ENCODE measurements at places on chromosomes 6 and 20.
A peak's percentile ranks its signal among the peaks of the same experiment; 100 is the strongest.

GRCh38 chr6:81606965-81607381 lies 145.5 kb downstream of the TENT5A start:
- no peaks in the 10 kb centered on the region for H3K36me3 ChIP-seq
- DNase-seq, result peak; percentile 81
- no peaks in the 10 kb centered on the region for H3K27me3 ChIP-seq
- peak overlapping the region; percentile 11 for H3K4me3 ChIP-seq
- peak overlapping the region; percentile 89 for H3K27ac ChIP-seq
- peaks cover 4% of the 10 kb centered on the region for H3K4me1 ChIP-seq

GRCh38 chr20:44720997-44721784 lies 6.0 kb downstream of the CCN5 start:
- peak; percentile 88 for DNase-seq
- no peaks in the 10 kb centered on the region for H3K36me3 ChIP-seq
- peaks cover 5% of the 10 kb centered on the region for H3K27me3 ChIP-seq
- H3K4me1 ChIP-seq, result peaks cover 8% of the 10 kb centered on the region

DNA sequence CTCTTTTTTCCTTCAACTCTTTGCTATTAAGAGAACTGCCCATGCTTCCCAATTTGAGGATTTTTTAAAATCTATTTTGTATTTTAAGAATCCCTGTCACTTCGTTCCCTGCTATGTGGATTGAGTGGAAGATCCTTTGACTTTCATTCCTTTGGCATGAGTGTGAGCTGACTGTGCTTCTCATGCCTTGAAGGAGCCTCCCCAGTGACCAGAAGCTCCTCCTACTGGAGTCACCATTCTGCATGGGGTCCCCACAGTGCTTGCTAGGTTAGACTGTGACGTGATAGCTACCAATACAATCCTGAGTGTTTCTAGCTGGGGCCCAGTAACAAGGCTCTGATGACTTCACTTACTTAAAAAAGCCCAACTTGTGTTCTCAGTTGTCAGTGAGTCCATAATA lies 104.4 kb upstream of the LAMP5 start:
- H3K4me1 ChIP-seq, result peaks cover 24% of the 10 kb centered on the region
- no peak overlapping the region for H3K4me3 ChIP-seq
- DNase-seq, result peak; percentile 90
- H3K36me3 ChIP-seq, result no peaks in the 10 kb centered on the region
- H3K27me3 ChIP-seq, result no peaks in the 10 kb centered on the region

GRCh38 chr6:75745404-75745803 lies 3.6 kb upstream of the MYO6 start:
- no peaks in the 10 kb centered on the region for H3K4me1 ChIP-seq
- no peak for DNase-seq
- no peak overlapping the region for H3K27ac ChIP-seq

DNA sequence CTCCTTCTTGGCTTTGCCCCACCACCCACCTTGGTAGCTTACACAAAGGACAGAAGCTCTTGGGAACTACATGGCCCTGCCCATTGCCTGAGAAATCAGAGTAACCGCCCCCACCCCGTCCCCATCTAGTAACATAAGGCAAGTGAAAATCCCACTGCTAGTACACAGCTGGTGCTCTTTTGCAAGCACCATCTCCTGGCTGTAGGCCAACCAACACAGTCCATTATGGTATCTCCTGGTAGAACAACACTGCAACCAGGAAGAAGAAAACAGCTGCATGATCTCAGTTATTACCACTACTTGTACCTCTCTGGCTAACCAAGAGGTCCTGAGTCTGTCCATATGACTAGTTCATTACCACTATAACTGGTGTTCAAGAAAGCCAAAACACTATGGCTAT lies 841.1 kb upstream of the MANEA start:
- H3K27ac ChIP-seq, result no peak overlapping the region
- DNase-seq, result no peak
- no peak overlapping the region for H3K4me3 ChIP-seq
- H3K36me3 ChIP-seq, result no peaks in the 10 kb centered on the region

DNA sequence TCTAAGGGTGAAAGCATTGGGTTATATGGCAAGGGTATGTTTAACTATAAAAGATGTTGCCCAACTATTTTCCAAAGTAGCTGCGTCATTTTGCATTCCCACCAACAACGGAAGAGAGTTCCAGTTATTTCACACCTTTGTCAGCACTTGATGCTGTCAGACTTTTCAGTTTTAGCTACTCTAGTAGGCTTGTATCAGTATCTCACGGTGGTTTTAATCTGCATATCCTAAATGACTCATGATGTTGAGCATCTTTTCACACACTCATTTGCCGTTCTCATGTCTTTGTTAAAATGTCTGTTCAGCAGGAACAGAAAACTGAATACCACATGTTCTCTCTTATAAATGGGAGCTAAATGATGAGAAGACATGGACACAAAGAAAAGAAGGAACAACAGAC lies 122.3 kb downstream of the RNASET2 start:
- H3K4me1 ChIP-seq, result no peaks in the 10 kb centered on the region
- no peak overlapping the region for H3K4me3 ChIP-seq
- H3K36me3 ChIP-seq, result no peaks in the 10 kb centered on the region
- H3K27me3 ChIP-seq, result peaks cover 2% of the 10 kb centered on the region

GRCh38 chr6:81950877-81951276 lies 198.4 kb upstream of the TENT5A start:
- no peaks in the 10 kb centered on the region for H3K36me3 ChIP-seq
- no peak overlapping the region for H3K4me3 ChIP-seq
- DNase-seq, result peak; percentile 84
- peak overlapping the region; percentile 79 for H3K27ac ChIP-seq

DNA sequence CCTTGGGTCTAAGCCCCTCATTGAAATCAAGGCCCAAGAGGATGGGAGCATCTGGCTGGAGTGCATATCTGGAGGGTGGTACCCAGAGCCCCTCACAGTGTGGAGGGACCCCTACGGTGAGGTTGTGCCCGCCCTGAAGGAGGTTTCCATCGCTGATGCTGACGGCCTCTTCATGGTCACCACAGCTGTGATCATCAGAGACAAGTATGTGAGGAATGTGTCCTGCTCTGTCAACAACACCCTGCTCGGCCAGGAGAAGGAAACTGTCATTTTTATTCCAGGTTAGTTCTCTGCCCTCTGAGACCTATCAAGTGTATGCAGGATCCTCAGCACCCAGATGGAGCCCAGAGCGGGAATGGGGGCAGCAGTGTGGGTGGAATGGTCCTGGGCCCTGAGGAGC lies 5.1 kb downstream of the BTN2A2 start:
- H3K27me3 ChIP-seq, result no peaks in the 10 kb centered on the region
- DNase-seq, result no peak
- peaks cover 5% of the 10 kb centered on the region for H3K36me3 ChIP-seq
- H3K4me1 ChIP-seq, result peaks cover 16% of the 10 kb centered on the region
- no peak overlapping the region for H3K27ac ChIP-seq

- H3K27ac ChIP-seq, result no peak overlapping the region
- H3K4me3 ChIP-seq, result no peak overlapping the region
- H3K4me1 ChIP-seq, result no peaks in the 10 kb centered on the region
- DNase-seq, result no peak
- H3K27me3 ChIP-seq, result no peaks in the 10 kb centered on the region
These were observed 9.8 kb downstream of the MMUT start for GRCh38 chr6:49453221-49453620.

DNA sequence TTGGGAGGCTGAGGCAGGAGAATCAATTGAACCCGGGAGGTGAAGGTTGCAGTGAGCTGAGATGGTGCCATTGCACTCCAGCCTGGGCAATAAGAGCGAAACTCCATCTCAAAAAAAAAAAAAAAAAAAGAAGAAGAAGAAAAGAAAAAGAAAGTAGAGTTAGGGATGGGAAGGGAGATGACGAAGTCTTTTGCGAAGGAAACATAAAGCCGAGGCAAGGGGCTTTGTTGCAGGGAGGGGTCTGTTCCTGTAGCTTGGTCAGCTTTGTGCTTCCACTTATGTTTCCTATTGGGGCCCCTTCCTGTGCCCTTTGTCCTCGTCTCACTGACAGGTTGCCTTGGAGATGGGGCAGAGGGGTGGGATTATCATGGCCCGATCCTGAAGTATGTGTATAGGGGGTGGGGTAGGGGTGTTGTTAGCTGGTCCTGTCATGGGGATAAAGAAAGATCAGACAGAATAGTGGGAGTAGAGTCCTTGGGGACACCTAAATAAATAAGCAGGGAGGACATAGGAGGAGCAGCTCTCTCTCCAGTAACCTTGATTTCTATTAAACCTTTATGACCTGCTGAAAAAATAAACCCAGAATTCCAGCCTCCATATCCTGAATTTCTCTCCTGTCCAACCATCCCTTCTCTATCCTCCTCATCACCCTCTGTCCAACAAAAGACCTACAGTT lies 1.1 kb upstream of the CLIC1 start:
- H3K4me3 ChIP-seq, result peak overlapping the region; percentile 18
- peaks cover 15% of the 10 kb centered on the region for H3K36me3 ChIP-seq
- H3K27me3 ChIP-seq, result no peaks in the 10 kb centered on the region
- peak overlapping the region; percentile 54 for H3K27ac ChIP-seq
- no peak for DNase-seq

DNA sequence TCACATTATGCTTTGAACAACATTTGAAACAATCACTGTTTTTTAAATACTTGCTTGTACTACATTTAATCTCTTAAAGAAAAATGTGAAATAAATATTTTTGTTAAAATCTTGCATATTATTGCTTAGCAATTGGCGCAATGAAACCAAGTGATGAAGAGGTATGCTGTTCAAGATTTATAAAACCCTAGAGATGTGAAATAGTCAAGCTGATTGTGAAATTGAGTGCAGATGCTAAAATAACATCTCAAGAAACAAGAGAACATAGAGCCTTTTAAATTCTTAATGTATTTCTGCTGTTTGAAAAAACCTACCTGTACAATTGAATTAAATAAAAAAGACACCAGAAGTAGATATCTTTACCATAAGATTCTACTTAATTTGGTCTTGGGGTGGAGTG lies 179.2 kb upstream of the MCHR2 start:
- H3K4me1 ChIP-seq, result peaks cover 19% of the 10 kb centered on the region
- H3K27me3 ChIP-seq, result no peaks in the 10 kb centered on the region
- H3K4me3 ChIP-seq, result no peak overlapping the region
- no peak overlapping the region for H3K27ac ChIP-seq
- no peak for DNase-seq

GRCh38 chr20:3208786-3209256 lies 477 bp upstream of the ITPA start:
- peak overlapping the region; percentile 93 for H3K4me3 ChIP-seq
- no peaks in the 10 kb centered on the region for H3K27me3 ChIP-seq
- H3K36me3 ChIP-seq, result peaks cover under 1% of the 10 kb centered on the region
- DNase-seq, result no peak

DNA sequence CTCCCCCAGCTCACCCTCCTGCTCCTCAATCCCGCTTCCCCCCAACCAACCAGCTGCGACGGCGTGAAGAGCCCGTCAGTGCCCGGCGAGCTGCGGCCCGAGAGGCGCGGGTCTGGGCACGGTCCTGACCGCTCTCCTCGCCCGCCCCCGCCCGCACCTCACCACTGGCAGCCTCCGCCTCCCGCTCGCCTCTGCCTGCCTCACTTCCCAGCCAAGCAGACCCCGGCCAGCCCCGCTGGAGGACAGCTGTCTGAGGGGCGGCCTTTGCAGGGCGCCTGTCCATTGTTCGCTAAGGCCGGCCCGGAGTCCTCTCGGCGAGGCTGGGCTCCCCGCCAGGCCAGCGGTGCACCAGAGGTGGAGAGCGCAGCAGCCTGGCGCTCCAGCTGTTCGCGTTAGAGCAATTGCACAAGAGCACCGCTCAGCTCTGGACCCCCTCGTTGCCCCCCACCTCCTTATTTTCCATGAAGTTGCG lies 1.3 kb downstream of the SOBP start:
- peaks cover 34% of the 10 kb centered on the region for H3K27me3 ChIP-seq
- peaks cover 31% of the 10 kb centered on the region for H3K4me1 ChIP-seq
- no peaks in the 10 kb centered on the region for H3K36me3 ChIP-seq
- H3K4me3 ChIP-seq, result peak overlapping the region; percentile 65
- DNase-seq, result no peak
- H3K27ac ChIP-seq, result no peak overlapping the region

- H3K36me3 ChIP-seq, result no peaks in the 10 kb centered on the region
- DNase-seq, result peak; percentile 36
- no peaks in the 10 kb centered on the region for H3K27me3 ChIP-seq
- peaks cover 61% of the 10 kb centered on the region for H3K4me1 ChIP-seq
- H3K27ac ChIP-seq, result peak overlapping the region; percentile 88
- no peak overlapping the region for H3K4me3 ChIP-seq
These were observed 143.9 kb upstream of the ZNF217 start for GRCh38 chr20:53737396-53738038.

DNA sequence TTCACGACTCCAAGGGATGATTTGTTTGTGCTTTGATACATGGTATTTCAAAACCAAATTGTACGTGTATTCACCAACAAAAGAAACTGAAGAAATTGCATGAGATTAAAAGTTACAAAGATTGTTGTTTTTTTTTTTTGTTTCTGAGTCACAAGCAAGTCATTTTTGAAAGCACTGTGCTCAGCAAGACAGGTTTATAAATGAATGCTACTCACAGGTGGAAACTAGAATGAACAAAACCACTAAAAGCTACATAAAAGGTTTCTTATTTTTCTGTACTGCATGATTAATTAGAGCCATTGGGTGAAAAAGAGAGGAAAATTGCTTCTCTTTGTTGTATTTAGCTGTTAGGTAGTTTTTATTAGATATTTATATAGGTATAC lies 90.2 kb upstream of the RIPOR2 start:
- H3K4me1 ChIP-seq, result no peaks in the 10 kb centered on the region
- no peaks in the 10 kb centered on the region for H3K36me3 ChIP-seq
- H3K27me3 ChIP-seq, result no peaks in the 10 kb centered on the region
- H3K27ac ChIP-seq, result no peak overlapping the region
- peak; percentile 55 for DNase-seq

- H3K36me3 ChIP-seq, result no peaks in the 10 kb centered on the region
- H3K27me3 ChIP-seq, result peaks cover 23% of the 10 kb centered on the region
These were observed 9.1 kb upstream of the BTNL2 start for GRCh38 chr6:32416036-32416435.

DNA sequence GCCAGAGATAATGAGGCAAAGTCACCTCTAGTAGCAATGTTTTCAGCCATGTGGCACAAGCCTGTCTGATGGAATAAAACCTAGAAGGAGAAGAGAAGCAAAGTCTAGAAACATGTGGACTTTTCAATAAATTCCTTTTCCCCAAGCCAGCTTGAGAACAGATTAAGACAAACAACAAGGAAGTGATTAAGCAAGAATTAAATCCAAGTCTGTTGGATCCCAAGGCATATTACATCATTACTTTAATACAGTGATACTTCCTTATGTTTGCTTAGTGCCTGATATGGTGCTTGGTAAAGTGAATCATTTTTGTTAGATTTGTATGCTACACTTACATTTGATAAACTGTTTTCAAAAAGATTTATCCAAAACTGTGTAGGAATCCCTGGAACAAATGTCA lies 260.3 kb upstream of the FAM83B start:
- H3K4me1 ChIP-seq, result no peaks in the 10 kb centered on the region
- peak; percentile 56 for DNase-seq
- H3K4me3 ChIP-seq, result no peak overlapping the region
- H3K27me3 ChIP-seq, result no peaks in the 10 kb centered on the region

- H3K4me1 ChIP-seq, result peaks cover 3% of the 10 kb centered on the region
- H3K27me3 ChIP-seq, result peaks cover 2% of the 10 kb centered on the region
- DNase-seq, result no peak
- no peak overlapping the region for H3K4me3 ChIP-seq
These were observed 3.6 kb downstream of the PGC start for GRCh38 chr6:41743406-41744235.

GRCh38 chr6:122187186-122187585 lies 212.3 kb upstream of the HSF2 start:
- H3K4me1 ChIP-seq, result no peaks in the 10 kb centered on the region
- no peak for DNase-seq
- no peaks in the 10 kb centered on the region for H3K27me3 ChIP-seq

GRCh38 chr6:44778513-44778912 lies 391.0 kb downstream of the CDC5L start:
- H3K27ac ChIP-seq, result no peak overlapping the region
- DNase-seq, result no peak
- H3K27me3 ChIP-seq, result no peaks in the 10 kb centered on the region

Measured in astrocyte (in vitro differentiated cells and primary cell).